ENCODE measurements at places on chromosomes 2 and 18.

DNA sequence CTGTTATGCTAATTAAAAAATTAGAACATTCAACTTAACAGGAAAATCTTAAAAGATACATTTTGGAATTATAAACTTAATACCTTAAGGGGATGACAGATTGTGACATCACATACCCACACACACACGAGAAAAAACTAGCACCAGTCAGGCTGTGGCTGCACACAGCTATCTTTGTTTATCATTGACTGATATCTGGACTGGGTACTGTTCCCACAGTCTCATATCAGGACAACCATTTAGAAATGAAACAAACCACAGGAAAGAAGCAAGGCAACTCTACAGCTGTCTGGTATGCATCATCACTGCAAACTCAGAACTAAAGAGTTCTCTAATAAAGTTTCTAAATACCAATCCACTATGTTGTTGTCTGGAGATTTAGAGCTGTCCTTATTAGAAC, 210.9 kb upstream of the SMAD7 start:
- DNase-seq, result no peak

- DNase-seq, result no peak
These were observed 111.3 kb downstream of the CMPK2 start for GRCh38 chr2:6754419-6754818.

DNA sequence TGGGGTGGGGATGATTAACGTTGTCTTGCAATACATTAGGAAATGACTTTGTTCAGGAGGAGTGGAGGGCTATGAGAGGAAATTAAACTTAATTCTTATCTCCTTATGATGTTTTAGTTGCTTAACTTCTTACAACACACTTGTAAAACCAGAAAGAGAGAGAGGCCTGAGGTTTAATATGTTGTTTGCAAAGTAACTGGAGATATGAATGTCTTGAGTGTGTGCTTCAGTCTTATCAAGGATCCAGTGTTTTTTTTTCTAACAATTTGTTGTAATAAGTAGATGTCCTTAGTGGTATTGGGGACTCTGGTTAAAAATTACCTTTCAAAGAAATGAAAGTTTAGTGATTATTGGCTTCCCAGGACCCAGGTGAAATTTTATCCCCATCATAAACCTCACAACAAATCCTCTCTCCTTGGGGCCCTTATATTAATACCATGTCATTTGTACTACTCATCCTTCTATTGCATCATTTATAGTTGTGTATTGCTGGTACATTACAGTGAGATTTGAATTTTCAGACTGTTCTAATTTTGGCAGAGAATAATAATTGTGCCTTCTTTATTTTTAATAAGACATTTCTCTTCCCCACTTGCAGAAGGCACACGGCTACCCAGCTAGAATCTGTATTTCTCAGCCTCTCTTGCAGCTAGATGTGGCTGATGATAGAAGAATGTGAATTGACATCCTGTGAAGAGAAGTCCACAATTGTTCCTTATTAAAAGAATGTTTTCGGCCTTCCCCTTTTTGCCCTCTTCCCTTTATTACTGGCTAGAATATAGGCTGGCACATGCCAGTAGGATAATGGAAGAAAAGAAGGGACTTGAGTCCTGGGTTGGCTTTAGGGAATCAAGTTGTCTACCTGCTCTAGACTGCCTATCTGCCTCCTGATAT, 91.9 kb upstream of the CXCR4 start:
- no peak for DNase-seq

GRCh38 chr2:145688156-145688555, 1168.2 kb upstream of the ZEB2 start:
- no peak for DNase-seq

GRCh38 chr2:98078701-98079100, 8.3 kb upstream of the VWA3B start:
- DNase-seq, result no peak
